ENCODE measurements at places on chromosomes 1 and 21.
A peak's percentile ranks its signal among the peaks of the same experiment; 100 is the strongest.

GRCh38 chr1:220186752-220187151, 85.5 kb downstream of the RAB3GAP2 start:
- no peak for DNase-seq

DNA sequence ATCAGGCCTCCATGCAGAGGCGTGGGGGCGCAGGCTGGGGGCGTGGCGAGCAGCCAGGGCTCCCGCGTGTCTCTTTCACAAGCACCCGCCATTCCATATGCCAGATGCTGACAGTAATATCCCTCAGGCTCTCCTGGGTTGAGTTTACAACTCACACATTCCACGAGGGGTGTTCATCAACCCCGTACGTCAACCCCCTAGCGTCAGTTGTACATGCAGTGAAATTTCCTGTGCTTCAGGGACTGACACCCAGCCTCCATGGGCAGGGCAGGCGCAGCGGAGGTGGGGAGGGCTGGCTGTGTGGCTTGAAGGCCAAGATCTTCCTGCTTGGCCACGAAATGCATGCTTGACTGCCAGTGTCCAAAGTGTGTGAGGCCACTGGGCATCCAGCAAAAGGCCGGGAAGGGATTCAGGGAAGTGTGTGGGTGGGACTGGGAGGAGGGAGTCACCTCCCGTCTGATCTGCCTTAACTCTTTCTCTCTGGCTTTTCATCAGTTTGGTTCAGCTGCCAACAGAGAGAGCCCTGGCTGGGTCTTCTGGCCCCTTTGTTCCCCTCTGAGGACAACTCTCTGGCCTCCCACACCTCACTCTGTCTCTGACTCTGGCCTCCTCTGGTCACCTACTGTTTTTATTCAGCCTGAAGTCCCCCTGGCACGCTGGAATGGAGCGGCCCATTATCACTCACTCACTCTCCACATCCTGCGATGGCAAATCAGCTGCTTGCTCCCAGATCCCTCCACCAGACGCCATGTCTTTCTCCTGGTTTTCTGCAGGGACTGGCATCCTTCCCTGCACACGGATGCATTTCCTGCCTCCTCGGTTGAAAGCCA, 33.8 kb downstream of the CLIC6 start:
- no peak for DNase-seq

DNA sequence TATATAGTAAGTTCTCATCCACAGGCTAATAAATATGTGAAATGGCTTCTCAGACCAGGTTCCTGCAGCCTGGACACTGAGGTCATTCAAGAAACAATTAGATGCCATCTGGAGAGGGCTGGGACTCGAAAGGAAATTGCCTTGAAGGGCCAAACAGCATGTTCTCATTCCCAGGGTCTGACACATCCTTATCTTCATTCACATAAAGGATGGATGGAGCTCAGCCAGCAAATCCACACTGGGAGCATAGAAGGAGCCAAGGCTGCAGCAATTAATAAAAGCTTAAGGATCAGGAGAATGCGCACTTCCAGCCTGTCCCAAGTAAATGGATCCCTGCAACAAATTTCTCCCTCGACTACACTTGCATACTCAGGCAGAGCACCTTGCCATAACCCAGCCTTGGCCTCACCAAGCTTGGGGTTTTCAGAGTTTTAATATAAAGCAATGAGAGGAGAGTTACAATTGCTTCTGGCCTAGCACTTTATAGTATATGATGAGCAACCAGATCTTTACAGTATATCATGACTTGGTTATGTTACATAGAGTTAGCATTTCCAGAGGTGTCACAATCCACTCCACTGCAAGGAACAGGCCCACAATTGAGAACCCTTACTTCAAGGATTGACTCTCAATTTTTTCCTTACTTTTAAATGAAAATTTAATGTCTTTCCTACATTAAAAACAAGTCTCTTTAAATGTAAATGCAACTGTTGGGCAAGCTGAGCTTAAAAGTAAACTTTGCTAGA, 55.9 kb downstream of the BCAR3 start:
- no peak for DNase-seq

DNA sequence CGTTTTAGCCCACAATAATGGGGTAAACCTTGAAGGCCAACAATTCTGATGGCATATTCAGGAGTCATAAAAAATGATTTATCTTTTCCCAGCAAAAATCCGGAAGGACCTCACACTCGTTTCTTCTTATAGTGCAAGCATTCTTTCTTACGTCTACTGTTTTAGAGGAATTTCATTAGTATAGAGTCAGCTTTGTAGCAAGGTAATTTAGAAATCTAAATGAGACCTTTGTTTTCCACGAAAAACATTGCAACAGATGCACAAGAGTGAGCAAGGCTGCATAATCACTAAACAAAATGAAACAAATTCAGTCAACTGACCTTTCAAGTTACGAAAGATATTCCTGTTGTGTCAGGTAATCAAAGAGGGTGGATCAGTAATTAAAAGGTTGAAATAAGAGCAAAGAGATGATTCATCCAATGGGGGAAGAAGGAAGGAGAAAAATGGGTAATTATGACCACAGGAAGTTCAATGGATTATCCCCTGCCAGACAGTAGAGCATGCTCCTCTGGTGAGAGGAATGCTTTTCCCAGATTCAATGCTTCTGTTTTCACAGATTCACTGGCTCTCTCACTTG, 560 bp upstream of the CSDE1 start:
- no peak for DNase-seq

GRCh38 chr1:223244366-223245103, 101.5 kb upstream of the TLR5 start:
- no peak for DNase-seq

- peak; percentile 97 for DNase-seq
Observed at GRCh38 chr1:54996359-54996868, 2.3 kb upstream of the BSND start.

DNA sequence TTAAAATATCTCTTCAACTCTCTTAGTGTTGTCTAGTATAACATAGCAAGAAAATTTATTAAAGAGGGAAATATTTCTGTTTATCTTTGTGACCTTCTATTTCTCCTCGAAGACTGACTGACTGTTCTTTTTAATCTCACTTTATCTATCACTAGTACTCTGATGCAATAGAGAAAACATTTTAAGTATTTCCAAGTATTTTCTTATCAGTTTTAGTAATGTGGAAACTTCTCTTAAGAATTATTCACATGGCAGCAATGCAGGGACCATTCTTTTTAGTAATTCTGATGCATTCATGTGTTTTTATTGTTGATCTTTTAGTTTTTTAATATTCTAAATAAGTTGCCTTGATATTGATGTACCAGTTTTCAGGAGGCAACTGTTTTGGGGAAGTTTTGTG, 115.7 kb downstream of the NEK7 start:
- no peak for DNase-seq

- DNase-seq, result no peak
Observed at GRCh38 chr1:220451532-220451931, 76.4 kb upstream of the MARK1 start.

GRCh38 chr1:219717536-219717935, 104.6 kb upstream of the ZC3H11B start:
- no peak for DNase-seq

DNA sequence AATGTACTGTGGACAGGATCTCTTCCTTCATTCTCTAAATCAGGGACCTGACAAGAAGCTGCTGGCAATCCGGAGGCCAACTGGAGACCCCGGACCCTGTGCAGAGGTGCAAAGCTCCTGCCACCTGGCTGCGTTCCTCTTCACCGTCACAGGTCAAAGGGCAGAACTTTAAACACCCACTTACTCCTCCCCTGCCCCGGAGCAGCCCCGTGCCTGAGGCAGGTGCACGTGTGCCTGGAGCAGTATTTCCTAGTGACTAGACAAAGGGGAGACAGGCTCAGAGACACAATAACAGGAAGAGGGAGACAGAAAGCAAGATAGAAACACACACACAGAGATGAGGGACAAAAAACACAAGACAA, 6.6 kb upstream of the PIGC start:
- no peak for DNase-seq

- DNase-seq, result no peak
Observed at GRCh38 chr1:91582431-91582921, 81.8 kb downstream of the CDC7 start.

DNA sequence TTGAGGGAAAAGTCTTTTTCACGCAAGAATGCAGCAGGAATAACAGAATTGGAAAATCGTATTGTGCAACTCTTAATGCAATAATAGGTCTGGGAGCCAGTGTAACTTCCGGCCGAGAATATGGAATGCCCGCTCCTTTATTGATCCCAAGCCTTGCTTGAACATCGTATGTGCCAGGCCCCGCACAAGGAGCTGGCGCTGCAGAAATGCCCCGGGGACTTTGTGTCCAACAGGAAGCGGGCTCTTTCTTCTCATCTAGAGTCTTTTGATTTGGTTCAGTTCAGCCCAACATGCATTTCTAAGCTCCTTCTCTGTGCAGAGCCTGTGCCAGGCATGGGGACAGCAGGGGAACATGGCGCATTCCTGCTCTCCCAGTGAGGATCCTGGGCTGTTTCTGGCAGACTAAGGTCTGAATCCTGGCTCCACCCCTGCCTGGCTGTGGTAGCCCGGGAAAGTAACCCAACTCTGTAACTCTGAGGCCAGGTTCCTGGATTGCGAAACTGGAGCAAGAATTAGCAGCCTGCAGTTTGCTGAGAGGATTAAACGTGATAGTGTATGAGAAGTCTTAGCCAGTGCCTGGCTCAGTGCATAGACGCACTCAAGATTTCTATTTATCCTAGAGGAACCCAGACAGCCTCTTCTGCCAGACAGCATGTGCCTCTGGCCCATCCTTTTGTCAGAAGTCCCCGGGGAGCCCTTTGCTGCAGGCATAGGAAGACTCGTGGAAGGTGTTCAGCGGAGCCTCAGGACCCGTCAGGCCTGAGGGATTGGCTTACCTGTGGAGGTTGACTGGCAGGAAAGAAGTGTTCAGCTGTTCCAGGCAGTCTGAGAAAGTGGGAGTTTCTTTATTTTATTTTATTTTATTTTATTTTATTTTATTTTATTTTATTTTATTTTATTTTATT, 987 bp upstream of the CDCP2 start:
- DNase-seq, result no peak

DNA sequence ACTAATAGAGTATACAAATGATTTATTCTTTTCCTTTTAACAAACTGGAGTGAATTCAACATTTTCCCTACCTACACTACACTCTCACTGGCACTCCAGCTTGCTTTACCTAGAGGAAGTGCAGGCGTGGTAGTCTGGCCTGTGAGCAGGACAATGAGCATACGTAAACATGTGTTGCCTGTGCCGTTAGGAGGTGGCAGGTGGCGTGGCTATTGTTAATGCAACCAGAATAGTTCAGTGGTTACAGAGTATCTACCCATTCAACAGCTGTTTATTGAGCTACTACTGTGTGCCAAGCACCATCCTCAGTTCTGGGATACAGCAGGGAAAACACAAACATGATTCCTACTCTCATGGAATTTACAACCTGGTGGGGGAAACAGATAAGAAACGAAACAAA, 299.7 kb upstream of the KAZN start:
- DNase-seq, result no peak

GRCh38 chr1:47403321-47403910, 12.7 kb upstream of the FOXE3 start:
- no peak for DNase-seq

- DNase-seq, result no peak
Observed at GRCh38 chr1:16077406-16078245, 4.2 kb upstream of the FAM131C start.

DNA sequence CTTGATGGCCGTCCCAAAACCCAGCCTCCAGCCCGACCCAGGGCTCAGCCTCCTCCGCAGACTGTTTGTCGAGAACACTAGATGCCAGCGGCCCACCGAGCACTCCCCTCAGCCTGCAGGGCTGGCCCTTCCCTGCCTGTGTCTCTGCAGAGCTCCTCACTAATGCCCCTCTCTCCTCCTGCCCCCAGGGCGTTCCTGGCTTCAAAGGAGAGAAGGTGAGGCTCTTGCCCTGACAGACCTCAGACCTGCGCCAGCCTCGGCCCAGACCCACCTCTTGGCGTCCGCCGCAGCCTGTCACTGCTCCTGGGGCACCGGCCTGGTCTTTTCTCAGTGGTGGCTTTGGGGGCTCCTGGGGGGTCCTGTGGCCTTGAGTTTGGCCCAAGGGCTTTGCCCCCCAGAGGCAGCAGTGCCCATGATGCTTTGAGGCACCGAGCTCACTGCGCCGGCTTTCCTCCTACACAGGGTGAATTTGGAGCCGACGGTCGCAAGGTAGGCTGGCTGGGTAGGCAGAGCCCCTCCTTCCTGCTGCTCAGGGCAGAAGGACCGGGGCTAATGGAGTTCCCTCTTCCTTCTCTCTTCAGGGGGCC, 18.4 kb downstream of the COL6A2 start:
- DNase-seq, result peak; percentile 9

- DNase-seq, result no peak
Observed at GRCh38 chr1:88655685-88656299, 28.3 kb upstream of the PKN2 start.

DNA sequence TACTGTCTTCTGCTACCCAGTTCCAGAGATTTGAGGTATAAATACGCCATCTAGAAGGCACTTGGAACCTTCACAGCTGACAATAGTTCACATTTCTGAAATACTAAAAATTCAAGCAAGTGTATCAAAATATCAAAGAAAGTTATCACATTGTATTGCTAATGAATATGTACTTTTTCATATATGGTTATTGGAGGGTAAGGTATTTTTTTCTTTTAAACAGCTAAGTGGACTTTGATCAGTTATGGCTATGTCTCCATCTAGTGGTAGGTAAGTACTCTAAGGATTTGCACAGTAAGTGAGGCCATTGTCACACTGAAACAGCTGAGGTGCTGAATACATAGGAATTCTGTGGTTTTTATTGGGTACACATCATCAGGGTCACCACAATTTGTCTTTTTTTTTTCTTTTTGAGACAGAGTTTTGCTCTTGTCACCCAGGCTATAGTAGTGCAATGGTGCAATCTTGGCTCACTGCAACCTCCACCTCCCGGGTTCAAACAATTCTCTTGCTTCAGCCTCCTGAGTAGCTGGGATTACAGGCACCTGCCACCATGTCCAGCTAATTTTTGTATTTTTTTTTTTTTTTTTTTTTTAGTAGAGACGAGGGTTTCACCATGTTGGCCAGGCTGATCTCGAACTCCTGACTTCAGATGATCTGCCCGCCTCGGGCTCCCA, 49.1 kb upstream of the CR2 start:
- peak; percentile 39 for DNase-seq

GRCh38 chr1:69787151-69787550, 219.4 kb downstream of the LRRC7 start:
- no peak for DNase-seq

DNA sequence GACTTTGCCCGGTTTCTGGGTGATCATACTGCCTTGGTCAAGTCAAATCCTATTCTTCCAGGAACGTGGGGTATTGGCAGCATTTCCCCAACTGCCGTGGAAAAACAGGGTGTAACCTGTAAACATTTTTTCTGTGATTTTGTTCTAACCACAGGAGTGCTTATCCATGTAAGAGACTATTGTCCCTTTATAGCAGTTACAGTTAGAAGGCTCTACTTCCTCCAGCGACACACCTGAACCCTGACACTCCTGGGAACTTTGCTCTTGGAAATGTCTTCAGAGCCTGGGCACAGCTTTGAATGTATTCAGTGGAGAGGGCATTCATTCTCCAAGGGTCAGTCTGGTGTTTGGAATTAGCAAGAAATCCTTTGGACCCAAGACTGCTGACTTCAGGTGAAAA, 26.4 kb upstream of the ARHGEF10L start:
- no peak for DNase-seq

GRCh38 chr1:114234408-114235124, 80.9 kb upstream of the SYT6 start:
- DNase-seq, result no peak

Measured in GM12891 (cell line).